ENCODE measurements at places on chromosomes 7 and 10.

GRCh38 chr7:27677912-27678612 lies 15.4 kb upstream of the HIBADH start:
- no peak for DNase-seq

DNA sequence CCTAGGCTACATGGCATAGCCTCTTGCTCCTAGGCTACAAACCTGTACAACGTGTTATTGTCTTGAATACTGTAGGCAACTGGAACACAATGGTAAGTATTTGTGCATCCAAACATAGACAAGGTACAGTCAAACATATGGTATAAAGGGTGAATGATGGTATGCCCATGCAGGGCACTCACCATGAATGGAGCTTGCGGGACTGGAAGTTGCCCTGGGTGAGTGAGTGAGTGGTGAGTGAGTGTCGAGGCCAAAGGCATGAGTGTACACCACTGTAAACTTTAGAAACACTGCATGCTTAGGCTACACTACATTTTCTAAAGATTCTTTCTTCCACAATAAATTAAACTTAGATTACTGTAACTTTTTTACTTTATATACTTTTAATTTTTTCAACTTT lies 165.7 kb downstream of the PARD3 start:
- no peak for DNase-seq

DNA sequence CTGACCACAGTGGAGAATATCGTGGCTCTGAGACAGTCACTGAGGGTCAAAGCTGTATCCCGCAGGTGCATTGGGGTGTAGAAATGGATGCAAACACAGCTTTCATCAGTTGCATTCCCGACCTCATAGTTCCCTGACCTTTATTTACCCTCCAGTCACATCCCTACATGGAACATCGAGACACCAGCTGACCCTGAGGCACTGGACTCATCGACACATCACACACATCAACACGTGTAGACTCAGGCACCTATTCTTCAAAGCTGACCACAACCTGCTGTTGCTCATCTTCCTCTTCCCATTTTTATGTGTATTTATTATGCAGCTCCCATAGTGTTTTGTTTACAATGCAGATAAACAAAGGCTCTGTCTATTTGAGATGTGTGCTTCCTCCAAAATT lies 396.9 kb upstream of the NRP1 start:
- DNase-seq = no peak

DNA sequence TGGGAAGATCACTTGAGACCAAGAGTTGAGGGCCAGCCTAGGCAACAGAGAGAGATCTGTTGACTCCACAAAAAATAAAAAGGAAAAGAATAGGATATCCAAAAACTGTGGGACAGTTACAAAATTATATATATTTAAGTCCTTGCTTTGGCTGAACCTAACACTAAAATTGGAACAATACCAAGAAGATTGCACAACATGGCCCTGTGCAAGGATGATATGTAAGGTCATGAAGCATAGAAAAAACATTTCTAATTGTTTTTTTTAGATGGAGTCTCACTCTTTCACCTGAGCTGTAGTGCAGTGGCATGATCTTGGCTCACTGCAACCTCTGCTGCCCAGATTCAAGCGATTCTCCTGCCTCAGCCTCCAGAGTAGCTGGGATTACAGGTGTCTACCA lies 139.0 kb downstream of the TPST1 start:
- no peak for DNase-seq

- DNase-seq = no peak
Observed at GRCh38 chr7:38840736-38841460, 68.1 kb downstream of the VPS41 start.

DNA sequence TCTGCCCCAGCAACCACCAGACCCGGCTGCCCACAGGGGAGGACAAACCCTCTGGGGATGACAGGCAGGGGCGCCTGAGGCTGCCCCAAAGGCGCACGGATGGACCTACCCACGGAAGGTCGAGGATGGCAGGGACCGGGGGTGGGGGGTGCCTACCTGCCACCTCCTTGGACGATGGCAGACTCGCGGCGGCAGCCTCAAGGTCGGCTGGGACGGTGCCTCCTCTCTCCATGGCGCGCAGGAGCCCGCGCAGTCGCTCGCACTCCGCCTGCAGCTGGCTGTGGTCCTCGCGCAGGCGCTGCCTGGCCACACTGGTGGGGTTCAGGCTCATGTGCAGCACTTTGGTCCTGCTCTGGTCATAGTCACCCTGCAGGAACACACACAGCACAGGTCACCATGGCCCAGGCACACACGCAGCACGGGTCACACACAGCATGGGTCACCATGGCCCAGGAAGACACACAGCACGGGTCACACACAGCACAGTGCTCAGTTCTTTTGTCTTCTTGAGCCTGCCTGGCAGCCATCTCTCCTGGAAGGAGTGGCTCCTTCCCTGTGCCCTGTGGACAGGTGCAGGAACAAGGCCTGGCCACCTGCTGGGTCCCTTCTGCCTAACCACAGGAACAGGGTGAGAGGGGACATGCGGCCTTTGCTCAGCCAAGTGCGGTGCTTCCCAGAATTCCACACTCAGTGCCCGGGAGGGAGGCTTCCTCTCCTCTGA lies 266.6 kb downstream of the ELFN1 start:
- no peak for DNase-seq

DNA sequence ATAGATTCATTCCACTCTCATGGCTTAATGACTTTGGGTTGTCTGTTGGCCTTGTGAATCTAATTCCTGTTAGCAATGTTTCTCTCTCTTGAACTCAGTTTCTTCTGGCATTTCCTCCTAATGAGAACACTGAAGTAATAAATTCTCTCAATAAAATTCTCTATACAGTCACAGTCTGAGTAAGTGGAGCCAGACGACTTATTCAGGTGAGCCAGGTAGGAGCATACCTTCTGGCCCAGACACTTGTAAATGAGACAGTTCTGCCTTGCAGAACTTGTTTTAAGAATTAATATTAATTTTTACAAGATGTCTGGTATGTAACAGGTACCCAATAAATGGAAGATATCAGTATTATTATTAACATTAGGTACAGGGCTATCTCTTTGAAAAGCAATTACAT lies 28.6 kb upstream of the AGR2 start:
- no peak for DNase-seq

GRCh38 chr7:108484137-108484536 lies 27.9 kb upstream of the NRCAM start:
- no peak for DNase-seq

GRCh38 chr10:12238821-12239220 lies 42.8 kb downstream of the CDC123 start:
- DNase-seq = no peak

DNA sequence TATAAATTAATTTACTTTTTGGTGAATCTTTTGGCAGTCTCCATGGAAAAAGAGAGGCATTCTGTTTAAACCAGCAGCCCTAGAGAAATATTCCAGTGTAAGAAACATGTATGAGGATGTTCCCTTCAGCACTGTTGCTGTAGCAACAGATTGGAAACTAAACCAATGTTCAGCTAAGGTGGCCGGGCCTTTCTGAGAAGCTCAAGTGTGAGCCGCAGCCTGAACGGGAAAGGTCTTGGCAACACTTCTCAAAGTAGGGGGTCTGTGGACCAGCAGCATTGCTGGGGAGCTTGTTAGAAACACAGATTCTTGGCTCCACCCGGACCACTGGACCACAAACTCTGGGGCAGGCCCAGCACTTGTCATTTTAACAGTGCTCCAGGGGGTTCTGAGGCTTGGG lies 36.2 kb downstream of the RAMP3 start:
- DNase-seq = no peak

- DNase-seq = no peak
Observed at GRCh38 chr7:34759477-34760125, 101.6 kb downstream of the NPSR1 start.

- DNase-seq = no peak
Observed at GRCh38 chr7:77796960-77797359, 1.3 kb downstream of the TMEM60 start.

DNA sequence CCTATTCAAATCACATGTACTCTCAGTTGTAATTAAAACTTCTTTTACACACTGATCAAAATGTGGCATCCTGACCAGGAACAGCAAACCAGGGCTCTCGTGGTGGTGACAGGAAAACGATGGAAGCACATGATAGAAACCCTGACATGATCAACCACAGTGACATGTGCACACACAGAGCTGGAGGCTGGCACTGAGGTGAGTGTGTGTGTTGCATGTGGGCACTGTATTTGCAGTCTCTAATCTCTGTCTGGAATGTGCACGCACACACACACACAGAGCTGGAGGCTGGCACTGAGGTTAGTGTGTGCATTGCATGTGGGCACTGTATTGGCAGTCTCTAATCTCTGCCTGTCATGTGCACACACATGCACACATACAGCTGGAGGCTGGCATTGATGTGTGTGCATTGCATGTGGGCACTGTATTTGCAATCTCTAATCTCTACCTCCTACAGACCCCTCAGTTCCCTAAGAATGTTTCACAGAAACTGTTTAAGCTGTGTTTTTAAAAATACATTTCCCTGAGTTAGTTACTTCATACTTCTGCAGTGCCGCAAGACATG lies 406.9 kb downstream of the SFMBT2 start:
- DNase-seq = no peak

DNA sequence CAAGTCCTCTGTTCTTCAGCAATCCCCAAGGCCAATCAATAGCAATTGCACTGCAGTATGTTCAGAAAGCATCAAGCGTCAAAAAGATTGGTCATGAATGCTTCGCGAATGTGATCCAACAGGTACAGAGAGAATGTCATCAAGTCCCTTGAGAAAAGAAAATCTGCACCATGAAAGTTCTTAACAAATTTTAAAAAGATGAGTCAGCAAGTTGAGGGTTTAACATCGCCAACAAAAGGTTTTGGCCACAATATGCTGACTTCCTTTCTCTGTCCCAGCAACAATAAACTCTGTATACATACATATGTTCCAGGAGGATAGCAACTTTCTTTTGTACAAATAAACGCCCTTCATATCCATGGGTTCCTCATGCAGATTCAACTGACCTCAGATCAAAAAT lies 168.5 kb upstream of the C7orf33 start:
- no peak for DNase-seq

DNA sequence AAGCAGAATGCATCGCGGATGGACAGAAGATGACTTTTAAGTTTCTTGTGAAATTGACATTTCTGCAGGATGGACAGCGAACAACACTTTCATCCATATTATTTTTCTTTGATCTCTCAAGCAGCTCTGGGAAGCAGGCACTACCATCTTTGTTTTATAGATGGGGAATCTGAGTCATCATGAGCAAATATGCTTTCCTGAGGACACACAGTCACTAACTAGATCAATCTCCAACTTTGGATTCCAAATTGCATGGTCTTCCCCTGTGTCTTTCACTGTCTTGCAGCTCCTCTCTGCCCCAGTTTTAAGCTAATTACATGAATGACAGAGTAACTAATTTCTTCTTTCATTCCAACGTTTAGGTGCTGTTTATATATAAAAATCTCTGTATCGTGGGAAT lies 201.5 kb downstream of the ADAM12 start:
- DNase-seq = no peak

- DNase-seq = no peak
Observed at GRCh38 chr7:31284106-31284505, 56.4 kb downstream of the NEUROD6 start.

- no peak for DNase-seq
Observed at GRCh38 chr7:150371996-150372270, 3.3 kb downstream of the REPIN1 start.

DNA sequence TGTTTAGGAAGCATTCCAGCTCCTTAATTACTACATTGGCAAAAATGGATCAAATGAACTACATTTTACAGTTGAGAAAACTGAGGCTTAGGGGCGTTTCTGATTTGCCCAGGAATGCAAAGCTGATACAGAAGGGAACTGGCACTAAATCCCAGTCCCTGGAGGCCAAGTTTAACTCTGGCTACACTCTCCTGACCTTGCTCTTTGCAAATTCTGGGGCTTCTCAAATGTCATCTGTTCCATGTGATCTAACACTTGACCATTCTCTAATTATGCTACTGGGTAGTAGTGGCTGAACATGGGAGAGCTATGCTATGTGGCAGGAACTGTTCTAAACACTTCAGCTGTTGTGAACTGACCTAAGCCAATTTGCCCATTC lies 11.3 kb upstream of the HABP2 start:
- no peak for DNase-seq

DNA sequence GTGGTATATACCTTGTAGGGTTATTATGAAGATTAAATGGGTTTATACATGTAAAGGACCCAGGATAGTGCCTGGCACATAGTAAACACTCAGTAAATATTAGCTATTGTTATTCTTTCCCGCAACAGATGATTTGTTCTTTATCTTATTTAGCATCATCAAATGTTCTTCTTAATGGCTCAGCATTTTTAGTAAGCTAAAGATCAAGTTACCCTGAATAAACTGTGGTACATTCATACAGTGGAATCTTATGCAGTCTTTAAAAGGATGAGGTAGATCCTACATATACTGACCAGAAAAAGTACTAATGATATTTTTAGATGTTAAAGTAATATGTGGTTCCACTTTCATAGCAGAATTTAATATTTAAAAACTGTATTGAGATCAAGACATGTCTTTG lies 65.4 kb downstream of the ST7 start:
- no peak for DNase-seq

GRCh38 chr7:127150543-127150942 lies 102.2 kb downstream of the GRM8 start:
- DNase-seq = no peak

- no peak for DNase-seq
Observed at GRCh38 chr10:46541017-46541661, 15.3 kb downstream of the GPRIN2 start.

- no peak for DNase-seq
Observed at GRCh38 chr10:70557086-70557845, 45.3 kb downstream of the PRF1 start.

DNA sequence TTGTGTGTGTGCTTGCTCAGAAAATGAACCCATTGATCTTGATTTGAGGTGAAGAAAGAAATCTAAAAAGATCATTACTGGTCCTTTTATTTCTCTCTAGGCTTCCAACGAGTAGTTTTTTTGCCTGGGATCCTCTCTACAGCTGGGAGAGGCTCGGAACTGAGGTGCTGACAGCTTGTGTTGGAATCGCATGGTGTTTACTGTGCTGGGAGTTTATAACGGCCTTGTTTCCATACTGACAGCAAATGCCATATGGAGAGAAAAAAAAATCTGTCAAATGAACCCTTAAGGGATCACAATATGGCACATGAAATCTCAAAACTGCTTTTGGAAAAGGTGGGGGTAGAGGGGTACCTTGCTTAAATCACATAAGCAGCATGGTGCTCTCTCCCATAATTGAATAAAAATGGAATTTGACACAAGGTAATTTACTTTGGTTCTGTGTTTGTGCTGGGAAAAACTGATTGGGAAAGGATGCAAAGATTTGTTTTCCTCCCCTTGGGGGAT lies 165.0 kb downstream of the RGS10 start:
- no peak for DNase-seq

DNA sequence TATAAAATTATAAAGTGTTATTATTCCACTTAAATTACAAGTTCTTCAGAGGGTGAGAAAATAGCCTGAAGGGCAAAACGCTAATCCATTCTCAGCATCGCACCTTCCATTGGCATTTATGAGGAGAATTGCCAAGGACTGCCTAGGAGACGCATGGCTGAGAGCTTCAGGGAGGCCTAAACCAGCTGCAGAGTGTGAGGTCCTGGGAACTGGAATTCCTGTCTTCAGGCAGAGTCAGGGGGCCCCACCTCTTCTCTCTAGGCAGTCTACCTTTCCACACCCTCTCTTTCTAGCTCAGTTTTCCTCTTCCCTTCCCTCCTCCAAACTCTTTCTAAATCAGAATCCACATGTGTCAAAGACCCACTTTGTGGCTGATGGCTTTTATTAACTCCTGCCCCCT lies 35.3 kb downstream of the LRRC72 start:
- no peak for DNase-seq

- DNase-seq = no peak
Observed at GRCh38 chr7:28565980-28566379, 153.7 kb downstream of the CREB5 start.
